ENCODE measurements at places on chromosomes 16 and 17.

- DNase-seq: no peak
Measured at GRCh38 chr17:4249452-4250029, 14.2 kb downstream of the ANKFY1 start.

DNA sequence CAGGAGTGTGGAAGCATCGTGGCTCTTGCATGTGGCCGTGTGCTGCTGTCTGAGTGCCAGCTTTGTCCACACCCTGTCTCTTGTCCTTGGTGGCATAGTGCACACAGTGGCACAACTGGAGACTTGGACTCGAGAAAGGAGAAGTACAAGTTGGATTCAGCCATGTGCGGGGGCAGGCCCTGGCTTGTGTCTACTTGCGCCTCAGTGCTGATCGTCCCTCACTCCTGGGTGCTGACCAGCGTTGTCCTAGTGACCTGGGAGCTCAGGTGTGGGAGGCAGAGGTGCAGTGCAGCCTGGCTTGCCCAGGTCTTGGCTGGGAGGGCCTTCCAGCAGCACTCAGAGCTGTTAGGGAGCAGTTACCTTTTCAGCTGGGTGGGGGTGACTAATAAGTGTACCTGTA, 20.6 kb downstream of the MPRIP start:
- no peak for DNase-seq

DNA sequence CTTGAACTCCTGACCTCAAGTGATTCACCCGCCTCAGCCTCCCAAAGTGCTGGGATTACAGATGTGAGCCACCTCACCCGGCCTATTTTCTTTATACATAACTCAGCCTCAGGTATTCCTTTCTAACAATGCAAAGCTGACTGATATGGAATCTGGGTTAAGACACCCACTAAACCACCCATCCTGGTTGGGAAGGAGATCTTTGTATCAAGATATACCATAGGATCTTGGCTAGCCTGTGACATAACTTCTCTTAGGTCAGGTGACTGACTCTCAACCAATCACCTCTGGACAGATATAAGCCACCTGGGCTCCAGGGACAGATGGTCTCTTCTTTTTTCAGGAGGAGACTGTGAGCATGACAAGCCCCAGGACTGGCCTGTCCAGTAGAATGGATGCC, 51.2 kb upstream of the NKD1 start:
- no peak for DNase-seq

GRCh38 chr17:71980171-71980570, 140.6 kb upstream of the SOX9 start:
- no peak for DNase-seq

DNA sequence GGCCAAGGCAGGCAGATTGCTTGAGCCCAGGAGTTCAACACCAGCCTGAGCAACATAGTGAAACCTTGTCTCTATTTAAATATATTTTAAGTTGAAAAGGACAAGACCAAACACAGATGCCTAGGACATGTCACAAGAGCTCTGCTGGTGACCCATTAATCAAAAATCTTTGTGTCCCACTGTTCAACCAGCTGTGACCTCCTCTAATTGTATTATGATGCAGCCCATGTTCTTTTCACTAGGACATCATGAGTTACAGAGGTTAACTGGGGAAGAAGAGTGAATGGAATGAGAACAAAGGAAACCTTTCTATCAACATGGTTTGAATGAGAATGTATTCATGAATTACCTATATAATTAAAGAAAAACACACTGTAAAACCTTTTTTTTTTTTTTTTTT, 7.0 kb downstream of the EFTUD2 start:
- DNase-seq: no peak

- DNase-seq: no peak
Measured at GRCh38 chr16:17798716-17799115, 328.0 kb upstream of the XYLT1 start.

DNA sequence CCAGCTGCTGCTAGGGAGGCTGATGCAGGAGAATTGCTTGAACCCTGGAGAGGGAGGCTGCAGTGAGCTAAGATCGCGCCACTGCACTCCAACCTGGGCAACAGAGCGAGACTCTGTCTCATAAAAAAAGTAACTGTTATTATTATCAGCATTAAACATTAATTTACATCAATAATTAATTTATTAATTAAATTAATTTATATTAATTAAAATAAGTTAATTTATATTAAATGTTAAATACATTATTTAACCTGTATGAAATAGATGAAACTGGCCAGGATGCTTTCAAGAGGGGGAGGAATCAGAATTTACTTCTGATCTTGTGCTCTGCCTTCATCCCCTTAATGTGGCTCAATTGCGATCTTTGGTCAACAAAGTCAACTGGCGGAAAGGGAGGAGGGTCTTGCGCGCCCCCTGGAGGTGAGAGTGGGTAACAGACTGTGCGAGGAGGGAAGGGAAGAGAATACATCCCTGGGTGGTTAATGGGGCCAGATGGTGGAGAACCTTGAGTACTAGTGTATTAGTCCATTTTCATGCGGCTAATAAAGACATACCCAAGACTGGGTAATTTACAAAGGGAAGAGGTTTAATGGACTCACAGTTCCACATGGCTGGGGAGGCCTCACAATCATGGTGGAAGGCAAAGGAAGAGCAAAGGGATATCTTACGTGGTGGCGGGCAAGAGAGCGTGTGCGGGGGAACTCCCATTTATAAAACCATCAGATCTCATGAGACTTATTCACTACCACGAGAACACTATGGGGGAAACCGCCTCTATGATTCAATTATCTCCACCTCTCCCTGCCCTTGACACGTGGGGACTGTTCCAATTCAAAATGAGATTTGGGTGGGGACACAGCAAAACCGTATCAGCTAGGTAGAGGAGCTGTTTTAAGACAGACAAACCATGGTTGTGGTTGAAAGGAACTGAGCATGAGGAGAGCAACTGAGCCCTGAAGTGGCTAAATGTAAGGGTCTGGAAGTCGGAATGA, 15.7 kb upstream of the CPPED1 start:
- peak; percentile 86 for DNase-seq

GRCh38 chr17:82566129-82566960, 46.8 kb downstream of the FOXK2 start:
- no peak for DNase-seq

DNA sequence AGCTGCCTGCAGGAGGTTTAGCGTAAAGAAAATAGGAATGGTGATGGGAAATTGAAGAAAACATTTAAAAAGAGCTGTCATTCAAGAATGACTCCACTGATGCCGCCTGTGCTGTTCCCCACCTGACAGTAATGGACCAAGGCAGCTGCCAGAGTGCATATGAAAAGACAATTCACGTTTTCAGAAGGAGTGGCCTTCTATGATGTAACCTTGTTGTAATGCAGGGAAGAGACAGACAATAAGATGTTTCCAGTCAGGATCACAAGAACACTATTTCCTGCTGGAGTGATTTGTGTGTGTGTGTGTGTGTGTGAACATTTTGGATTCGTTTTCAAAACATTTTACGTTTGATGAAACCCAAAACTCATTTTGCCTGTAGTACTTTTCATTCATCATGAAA, 203.7 kb downstream of the LGALS9B start:
- DNase-seq: no peak

GRCh38 chr16:67177743-67178699, 5.7 kb downstream of the MATCAP1 start:
- DNase-seq: peak; percentile 60

DNA sequence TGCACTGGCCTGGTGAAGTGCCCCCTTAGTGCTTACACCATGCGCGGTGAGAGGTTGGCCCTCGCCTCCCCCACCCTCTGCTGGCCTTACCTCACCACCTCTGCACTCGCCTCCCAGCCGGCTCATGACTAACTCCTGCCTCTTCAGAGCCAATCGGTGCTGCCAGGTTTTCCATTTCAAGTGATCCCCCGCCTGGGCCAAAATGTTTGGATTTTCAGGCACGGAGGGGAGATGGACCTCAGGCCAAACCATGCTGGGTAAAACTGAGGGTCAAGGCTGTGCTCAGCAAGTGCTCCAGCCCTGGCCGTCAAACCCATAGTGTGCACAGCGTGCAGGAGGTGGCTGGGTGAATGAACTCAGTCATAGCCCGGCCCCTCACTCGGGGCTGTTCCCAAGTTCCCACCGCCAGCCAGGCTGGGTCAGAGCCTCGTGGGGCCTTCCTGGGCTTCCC, 175.4 kb downstream of the SEC14L1 start:
- no peak for DNase-seq

DNA sequence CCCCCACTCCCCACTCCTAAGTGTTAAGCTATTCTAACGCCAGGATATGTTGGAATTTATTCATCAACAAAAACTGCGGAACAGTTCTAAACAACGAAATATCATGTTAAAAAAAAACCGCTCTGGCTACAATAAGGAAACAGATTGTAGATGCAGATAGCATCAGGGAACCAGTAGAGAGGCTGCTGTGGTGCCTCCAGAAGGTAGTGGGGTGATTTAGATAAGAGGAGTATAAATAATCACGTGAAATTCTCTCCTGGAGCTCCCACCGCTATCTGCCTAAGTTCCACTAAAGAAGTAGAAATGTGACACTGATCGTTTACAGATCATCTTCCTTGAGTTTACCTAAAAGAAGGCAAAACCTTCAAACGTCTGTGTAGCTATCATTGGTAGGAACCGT, 8.0 kb downstream of the AHSP start:
- no peak for DNase-seq

GRCh38 chr17:71709271-71709890, 411.4 kb upstream of the SOX9 start:
- no peak for DNase-seq

GRCh38 chr16:67013823-67014633, 14.9 kb upstream of the CBFB start:
- peak; percentile 89 for DNase-seq

DNA sequence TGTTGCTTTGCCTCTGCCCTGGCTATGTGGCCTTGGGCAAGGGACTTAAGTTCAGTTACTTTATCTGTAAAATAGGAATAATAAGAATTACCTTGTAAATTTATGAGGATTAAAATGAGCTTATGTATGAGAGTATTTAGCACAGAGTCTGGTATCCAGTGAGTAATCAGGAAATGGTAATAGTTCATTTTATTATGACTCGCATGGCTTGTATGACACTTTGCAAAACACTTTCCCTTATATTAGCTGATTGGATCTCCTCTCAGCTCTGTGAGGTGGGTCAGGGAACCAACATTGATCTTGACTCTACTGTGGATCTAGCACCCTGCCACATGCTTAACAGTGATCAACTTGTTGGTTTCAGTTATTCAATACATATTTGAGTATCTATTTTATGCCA, 8.3 kb upstream of the CDH3 start:
- DNase-seq: no peak

GRCh38 chr17:6449307-6449706, 5.1 kb downstream of the PIMREG start:
- DNase-seq: no peak

GRCh38 chr17:74778960-74779359, 2.8 kb upstream of the NAT9 start:
- DNase-seq: no peak

DNA sequence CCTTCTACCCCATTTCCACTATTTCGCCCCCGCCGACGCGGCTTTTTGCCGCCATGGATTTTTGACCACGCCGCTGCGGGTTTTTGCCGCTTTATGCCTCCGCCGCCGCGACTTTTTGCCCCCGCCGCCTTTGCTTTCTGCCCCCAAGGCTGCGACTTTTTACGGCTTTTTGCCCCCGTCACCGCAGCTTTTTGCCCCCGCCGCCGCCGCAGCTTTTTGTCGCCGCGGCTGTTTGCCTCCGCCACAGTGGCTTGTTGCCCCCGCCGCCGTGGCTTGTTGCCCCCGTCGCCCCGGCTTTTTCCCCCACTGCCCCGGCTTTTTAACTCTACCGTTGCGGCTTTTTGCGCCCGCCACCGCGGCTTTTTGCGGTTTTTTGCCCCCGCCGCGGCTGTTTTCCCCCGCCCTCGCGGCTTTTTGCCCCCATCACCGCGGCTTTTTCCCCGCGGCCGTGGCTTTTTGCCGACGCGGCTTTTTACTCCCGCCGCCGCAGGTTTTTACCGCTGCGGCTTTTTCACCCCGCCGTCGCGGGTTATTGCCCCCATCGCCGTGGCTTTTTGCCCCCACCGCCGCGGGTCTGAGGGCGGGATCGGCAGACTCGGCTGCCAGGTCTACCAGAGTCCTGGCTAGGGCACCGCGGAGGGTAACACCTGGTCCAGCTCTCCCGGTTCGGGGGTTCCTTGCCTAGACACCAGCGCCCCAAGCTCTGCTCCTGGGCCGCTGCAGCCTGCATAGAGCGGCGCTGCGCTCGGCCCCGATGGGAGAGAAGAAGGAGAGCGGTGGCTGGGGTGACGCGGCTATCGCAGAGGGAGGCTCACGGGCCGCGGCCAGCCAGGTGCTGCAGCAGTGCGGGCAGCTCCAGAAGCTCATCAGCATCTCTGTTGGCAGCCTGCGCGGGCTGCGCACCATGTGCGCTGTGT, 562.7 kb upstream of the WSB1 start:
- no peak for DNase-seq

DNA sequence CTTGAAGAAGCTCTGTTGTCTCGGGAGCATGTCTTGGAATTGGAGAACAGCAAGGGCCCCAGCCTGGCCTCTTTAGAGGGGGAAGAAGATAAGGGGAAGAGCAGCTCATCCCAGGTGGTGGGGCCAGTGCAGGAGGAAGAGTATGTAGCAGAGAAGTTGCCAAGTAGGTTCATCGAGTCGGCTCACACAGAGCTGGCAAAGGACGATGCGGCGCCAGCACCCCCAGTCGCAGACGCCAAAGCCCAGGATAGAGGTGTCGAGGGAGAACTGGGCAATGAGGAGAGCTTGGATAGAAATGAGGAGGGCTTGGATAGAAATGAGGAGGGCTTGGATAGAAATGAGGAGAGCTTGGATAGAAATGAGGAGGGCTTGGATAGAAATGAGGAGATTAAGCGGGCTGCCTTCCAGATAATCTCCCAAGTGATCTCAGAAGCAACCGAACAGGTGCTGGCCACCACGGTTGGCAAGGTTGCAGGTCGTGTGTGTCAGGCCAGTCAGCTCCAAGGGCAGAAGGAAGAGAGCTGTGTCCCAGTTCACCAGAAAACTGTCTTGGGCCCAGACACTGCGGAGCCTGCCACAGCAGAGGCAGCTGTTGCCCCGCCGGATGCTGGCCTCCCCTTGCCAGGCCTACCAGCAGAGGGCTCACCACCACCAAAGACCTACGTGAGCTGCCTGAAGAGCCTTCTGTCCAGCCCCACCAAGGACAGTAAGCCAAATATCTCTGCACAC, 21.2 kb downstream of the AKAP1 start:
- no peak for DNase-seq

- no peak for DNase-seq
Measured at GRCh38 chr17:700504-701094, 14.0 kb downstream of the VPS53 start.

DNA sequence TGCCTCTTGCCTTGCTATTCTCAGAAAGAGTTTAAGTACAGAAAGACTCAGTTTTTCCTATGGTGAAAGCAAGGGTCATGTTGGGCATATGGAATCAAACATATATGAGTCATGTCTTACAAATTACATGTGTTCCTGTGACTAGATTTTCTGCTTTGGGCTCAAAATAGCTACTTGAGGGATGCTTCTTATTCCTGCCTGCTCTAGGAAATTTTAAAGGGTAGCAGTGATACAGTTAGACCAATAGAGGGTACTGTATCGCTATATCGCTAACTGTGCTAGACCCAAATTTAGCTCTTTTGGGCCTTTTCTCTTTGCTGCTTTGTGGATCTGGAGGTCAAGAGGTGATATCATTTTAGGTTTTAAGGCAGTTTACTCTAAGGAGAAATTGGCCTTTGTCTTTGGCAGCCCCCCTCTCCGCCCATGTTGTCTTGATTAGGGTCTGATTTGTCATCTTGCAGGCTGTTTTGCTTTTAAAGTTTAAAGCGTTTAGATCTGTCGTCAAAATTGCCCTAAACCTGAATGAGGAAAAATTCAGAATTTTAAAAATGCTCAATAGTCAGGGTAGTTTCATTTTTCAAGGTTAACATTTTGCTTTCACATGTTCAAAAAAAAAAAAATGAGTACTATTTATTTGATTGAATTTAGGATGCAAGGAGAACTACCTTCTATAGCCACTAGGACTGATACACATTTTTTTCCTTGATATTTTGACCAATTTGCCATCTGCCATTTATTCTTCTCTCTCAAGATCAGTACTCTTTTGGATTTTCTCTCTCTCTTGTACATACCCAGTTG, 8.8 kb downstream of the NFATC3 start:
- DNase-seq: no peak

All from activated CD4-positive, alpha-beta T cell treated with anti-CD3 and anti-CD28 coated beads, Interleukin-2, amount 50 U/mL, for 48 hours (primary cell).